COLO829 (cell line): ENCODE measurements at places on chromosomes 4 and X.

GRCh38 chr4:184856277-184856609 is 30.5 kb upstream of the ACSL1 start:
- peak; percentile 80 for DNase-seq

GRCh38 chr4:99352602-99353537 is at the start of gene ADH1C:
Gene ADH1C, minus strand, starts transcription at chr4:99352746. Its CDS starts 71 bp downstream, at chr4:99352675.
- peak; percentile 4 for DNase-seq

DNA sequence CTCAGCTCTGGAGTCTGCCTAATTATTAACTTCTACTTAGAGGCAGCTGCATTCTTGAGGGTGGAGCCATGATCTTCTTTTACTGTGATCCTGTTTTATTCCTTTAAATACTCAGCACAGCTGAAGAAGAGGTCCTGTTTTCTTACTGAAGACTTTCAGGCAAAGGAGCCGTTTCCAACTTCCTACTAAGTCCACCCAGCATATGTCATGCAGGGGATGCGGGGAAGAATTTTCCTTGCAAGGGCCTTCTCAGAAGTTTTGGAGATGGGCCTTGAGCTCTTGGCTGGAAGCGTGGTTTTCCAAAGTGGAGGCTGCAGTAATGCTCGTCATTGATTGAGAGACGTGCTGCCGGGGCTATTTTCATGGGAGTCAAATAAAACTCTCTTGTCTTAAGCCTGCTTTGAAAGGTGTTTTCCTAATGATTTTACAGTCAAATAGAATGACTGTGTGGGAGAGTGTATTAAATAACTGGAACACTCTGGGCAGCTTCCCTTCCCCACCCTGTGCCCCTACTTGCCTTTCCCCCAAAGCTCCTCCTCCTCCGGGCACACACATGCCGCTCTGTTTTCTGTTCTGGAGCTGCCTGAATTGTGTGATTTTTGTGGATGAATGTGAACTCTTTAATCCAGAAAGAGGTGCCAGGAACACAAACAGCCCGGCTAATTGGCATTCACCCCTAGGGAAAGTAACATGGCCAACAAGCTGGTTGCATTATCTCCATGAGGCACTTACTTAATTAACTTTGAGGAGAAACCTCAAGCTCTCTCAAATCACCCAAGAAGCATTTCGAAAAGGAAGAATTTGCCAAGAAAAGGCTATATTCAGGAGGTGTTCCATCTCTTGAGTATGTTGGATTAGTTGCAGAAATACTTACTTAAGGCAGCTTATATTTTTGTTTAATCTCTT is 28.1 kb downstream of the FGF2 start:
- no peak for DNase-seq

DNA sequence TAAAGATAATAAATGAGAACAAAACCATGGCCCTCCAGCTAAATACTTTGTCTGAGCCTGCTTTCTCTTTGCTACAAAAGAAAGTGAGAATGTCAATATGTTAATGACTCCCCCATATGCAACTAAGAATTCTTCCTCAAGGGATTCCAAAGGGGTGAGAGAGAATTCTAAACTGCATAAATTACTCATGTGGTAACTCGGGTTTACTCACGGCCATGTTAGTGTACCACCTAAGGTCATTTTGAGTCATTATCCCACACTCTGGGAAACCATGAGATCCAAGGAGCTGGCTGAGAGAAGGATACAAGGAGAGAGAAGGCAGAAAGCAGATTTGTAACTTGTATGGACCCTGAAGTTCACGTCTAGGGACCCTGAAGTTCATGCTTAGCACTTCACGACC is 190.3 kb downstream of the DHX15 start:
- DNase-seq: no peak

DNA sequence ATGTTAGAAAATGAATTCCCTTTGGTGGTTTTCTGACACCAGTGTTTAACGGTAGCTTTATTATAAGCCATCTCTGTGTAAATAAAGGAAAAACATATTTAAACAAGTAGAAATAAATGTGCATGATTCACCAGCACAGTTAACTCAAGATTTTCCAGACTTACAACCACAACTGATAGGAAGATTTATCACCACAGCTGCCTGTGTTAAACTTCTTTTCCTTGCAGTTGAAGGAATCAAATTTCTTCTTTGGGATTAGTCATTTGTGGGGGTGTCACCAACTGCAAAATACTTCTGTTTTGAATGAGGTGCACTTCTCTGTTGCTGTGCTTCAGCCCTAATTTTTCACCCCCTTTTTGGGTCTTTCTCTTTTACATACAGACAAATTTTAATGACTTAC is 128.1 kb upstream of the STK26 start:
- no peak for DNase-seq

DNA sequence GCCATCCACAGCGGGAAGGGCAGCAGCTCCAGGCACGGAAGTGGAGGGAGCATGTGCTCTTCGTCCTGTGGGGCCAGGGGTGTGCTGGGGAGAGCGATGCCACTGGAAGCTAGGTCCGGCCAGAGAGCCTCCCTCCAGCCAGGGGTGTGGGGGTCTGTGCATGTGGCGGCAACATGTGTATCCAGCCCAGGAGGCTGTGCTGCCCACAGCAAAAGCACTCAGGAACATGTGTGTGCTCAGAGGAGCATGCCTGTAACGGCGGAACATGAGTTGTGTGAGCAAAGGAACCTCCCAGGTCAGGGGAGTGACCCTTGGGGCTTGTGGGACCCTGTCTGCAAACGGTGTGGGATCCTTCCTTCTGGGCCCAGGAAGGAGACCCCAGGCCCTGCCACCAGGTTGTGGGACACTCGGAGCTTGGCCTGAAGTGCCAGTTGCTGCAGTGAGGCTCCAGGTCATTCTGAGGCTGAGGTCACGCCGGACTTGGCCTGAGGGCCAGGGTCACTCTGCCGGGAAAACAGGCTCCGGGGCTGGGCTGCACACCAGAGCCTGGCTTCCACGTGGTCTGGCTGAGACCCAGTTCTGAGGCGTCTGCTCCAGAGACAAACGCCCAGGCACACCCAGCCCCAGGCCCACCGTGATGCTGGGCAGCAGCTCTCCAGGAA is 37.2 kb downstream of the CPLX1 start:
- DNase-seq: no peak

- peak; percentile 57 for DNase-seq
These were observed 826.2 kb upstream of the TENM3 start for GRCh38 chr4:181416966-181417365.

DNA sequence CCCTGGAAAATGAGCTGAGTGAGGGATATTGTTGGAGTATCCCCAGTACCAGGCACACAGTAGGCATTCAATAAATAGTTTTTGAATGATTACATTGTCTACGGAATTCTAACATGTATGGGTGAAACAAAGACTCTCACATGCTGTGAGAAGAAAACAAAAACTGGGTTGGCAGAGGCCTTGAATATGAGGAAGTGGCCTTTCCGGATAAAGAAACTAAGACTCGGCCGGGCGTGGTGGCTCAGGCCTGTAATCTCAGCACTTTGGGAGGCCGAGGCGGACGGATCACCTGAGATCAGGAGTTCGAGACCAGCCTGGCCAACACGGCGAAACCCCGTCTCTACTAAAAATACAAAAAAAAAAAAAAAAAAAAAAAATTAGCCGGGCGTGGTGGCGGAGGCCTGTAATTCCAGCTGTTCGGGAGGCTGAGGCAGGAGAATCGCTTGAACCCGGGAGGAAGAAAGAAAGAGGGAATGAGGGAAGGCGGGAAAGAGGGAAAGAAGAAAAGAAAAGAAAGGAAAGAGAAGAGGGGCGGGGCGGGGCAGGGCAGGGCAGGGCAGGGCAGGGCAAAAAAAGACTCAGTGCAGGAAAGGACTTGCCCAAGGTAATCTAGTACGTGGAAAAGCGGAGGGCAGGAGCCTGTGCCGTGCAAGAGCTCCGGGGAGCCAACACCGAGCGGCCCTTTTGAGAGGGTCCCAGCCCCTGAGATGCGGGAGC is 689 bp upstream of the TMA16 start:
- DNase-seq: no peak

DNA sequence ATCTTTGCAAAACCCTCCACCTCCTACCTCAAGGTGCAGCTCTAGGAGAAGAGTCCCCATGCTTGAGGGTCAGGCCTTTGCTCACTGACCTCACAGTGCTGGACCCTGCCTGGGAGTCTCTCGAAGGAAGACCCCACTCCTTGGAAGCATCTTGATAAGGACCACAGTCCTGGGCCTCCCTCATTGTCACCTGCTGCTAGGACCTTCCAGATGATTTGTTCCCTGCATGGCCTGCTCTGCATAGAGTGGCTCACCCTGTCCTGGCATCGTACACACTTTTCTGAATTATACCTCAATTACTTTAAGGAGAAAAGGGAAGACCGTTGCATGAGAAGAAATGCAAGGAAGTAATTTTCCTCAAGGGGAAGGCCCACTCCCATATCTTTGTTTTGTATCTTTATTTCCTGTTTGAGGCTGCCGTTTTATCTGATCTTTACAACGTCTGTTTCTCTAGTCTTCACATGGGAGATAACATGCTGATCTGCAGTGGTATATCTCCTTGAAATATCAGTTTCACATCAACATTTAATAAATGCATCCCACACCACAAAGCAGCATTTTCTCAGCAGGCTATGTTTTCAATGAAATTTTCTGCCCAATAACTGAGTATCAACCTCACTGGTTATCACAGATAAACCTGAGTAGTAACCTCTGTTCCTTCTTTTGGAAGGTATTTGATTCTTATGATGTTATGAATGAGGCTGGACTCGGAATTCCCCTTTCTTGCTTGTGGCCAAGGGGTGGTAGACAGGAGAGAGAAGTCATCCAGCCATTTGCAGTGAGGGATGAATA is 15.0 kb upstream of the AKAP17A start:
- no peak for DNase-seq

DNA sequence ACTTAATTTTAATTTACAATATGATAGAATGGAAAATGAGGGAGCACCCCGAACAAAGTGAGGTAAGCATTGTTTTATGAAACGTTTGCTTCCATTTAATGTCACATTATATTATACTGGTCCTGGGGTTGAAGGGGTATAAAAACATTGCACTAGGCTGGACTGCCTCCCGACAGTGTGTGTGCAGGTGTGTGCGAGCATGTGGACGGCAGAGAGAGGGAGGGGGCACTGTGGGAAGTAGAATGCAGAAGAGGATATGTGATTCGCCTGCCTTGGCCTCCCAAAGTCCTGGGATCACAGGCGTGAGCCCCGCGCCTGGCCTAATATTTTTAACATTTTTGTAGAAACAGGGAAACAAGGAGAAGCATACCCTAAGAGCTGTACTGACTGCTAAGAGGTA is 36.0 kb downstream of the IRF2 start:
- no peak for DNase-seq

DNA sequence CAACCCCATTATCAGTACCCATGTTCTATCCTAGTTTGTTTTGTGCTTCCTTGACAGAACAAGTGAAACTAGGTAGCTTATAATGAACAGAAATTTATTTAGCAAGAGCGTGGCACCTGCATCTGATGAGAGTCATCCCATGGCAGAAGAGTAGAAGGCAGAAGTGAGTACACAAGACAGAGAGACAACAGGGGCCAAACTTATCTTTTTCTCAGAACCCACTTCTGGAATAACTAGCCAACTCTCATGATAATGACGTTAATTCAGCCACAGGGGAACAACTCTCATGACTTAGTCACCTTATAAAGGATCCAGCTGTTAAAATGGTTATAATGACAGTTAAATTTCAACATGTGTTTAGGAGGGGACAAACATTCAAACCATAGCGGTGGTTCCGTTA is 644.9 kb downstream of the TECRL start:
- no peak for DNase-seq

GRCh38 chr4:4780729-4781244 is 78.7 kb upstream of the MSX1 start:
- no peak for DNase-seq

DNA sequence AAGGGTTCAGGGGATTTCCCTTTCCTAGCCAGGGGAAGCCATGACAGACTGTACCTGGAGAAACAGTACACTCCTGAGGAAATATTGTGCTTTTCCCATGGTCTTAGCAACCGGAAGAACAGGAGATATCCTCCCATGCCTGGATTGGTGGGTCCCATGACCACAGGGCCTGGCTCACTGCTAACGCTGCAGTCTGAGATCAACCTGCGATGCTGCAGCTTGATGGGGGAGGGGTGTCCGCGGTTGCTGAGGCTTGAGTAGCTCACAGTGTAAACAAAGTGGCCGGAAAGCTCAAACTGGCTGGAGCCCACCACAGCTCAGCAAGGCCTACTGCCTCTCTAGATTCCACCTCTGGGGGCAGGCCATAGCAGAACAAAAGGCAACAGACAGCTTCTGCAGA is 819.5 kb downstream of the TECRL start:
- DNase-seq: no peak

DNA sequence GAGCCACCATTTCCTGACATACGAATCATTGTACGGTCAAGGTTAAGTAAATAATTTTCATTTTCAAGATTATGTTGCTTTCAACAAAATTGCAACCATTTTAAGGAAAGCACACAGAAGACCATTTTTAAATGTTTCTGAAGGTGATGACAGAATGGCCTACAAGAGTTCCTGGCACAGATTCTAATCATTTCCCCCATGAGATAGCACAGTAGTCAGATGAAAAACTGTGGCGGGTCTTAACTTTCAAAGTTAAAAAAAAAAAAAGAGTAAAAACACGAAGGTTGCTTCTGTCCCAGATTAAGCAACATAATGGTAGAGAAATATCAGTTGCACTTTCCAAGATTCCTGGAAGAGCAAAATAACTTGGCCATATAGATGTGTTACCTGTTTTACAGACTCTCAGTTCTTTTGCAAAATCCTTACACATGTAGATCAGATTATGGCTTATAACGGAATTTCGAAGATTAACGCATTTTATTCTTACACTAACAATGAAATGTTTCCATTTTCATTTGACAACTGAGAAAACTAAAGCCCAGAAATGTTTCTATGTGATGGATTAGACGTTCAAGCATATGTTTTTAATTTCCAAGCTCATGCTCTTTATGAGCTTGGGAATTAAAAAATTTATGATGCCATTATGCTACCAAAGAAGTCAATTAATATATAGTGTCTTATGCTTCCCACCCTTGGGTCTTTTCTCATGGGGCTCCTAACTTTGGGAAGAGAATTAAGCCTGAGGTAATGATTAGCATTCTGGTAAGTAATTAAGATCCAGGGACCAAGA is 335.1 kb upstream of the CLNK start:
- no peak for DNase-seq

DNA sequence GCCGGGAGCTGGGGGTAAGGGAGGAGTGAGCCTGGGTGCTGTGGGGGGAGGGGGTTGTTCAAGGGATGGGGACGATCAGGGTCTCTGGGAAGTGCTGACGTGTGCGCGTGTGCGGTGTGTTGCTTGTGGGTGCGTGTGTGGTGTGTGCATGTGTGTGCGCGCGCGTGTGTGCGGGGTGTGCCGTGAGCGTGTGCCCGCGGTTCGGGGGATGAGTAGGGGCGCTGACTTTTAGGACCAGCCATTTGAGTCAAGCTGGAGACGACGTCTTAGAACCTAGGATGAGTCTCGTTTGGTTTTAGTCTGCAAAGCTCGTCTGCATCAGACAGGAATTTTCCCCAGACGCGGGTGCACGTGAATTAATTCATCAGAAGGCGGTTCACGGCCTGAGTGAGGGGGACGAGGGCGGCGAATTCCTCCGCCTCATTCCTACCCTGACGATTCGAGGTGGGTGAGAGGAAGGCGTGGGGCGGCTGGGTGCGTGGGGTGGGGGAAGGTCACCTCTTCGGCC is 950 bp upstream of the TMEM271 start:
- DNase-seq: no peak
